Vagina (tissue), 2 donors: ENCODE measurements at places on chromosomes 13 and 19.

GRCh38 chr13:96020155-96020575, 33.0 kb downstream of the UGGT2 start:
- no peak for DNase-seq

DNA sequence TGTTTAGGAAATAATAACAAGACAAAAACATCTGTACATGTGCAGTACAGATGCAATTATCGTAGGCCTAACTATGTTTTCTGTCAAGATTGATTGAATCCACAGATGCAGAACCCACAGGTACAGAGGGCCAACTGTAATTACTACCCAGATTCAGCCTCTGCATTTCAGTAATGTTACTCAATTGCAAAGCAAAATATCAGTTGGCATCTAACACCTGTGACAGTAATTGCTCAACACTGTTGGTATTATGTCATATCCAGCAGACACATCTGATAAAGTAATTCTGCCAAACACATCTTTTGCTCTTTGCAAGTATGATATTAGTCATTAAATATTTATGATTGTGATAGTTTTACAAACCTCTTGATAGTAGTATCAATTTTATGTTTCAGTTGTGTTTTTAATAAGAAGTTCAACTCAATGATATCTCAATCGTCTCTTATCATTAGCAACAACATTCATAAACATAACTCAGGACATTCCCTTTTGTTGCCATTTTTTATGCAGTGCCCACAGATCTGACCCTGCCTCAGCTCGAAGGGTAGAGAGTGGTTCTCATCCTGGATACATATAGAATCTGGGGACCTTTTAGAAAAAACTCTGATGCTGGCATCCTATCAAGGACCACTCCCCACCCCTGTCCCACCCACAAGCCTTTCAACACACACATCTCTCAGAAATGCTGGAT, 104.7 kb downstream of the MYCBP2 start:
- DNase-seq = no peak

- no peak for DNase-seq
Measured at GRCh38 chr13:50080203-50080910, 65.1 kb downstream of the KCNRG start.

DNA sequence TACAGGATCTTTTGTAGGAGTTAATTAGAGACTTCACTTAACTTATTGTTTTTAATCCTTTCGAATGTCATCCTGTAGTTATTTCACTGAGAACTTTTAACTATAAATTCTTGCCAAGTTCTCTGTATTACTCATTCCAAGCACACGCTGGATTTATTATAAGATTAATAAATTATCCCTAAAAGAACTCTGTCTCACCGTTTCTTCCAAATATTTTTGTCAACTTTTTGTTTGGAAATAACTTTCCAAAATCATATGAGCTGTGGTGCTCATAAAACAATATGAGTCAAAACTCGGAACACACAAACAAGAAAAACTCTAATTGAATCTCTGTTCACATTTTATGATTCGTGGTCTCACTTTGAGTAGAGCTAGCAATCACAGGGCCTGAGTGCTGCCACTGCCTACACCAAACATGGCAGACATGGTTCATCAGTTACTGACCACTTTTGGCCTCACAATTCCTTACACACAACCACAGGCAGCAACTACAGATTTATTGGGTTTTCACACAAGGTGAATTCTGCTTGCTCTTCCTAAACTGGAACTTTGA, 412.0 kb downstream of the FGF14 start:
- no peak for DNase-seq

DNA sequence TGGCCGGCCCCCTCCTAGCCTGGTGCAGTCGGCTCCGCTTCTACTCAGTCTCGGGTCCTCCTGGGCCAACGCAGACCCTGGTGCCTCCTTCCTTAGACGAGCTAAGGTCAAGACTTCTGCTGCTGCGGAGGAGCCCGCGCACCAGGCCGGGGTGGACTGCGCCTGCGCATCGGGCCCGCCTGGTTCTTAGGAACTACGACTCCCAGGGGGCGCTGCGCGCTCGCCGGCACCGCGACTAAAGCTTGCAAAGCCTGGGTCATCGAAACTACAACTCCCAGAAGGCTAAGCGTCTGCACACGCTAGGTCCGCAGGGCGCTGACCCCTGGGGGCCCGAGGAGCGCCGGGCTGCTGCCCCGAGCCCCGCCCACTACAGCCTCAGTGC, at the start of gene ZNF835:
Gene ZNF835 (minus strand): TSS at position 145 of the 382 bp plus-strand sequence. CDS start 6,559 bp downstream, outside the sequence.
- DNase-seq = no peak

DNA sequence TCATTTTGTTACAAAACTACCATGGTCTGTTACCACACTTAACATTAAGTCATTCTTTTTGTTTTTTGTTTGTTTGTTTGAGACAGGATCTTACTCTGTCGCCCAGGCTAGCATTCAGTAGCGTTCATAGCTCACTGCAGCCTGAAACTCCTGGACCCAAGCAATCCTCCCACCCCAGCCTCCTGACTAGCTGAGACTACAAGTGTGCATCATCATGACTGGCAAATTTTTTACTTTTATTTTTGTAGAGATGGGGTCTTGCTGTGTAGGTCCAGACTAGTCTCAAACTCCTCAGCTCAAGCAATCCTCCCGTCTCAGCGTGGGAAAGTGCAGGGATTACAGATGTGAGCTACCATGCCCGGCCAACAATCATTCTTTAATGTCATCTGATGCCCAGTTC, 3.3 kb downstream of the ALDH16A1 start:
- no peak for DNase-seq

- DNase-seq = no peak
Measured at GRCh38 chr19:18008814-18009213, 844 bp downstream of the ARRDC2 start.

GRCh38 chr13:35630551-35631275, 154.2 kb upstream of the MAB21L1 start:
- DNase-seq = no peak

DNA sequence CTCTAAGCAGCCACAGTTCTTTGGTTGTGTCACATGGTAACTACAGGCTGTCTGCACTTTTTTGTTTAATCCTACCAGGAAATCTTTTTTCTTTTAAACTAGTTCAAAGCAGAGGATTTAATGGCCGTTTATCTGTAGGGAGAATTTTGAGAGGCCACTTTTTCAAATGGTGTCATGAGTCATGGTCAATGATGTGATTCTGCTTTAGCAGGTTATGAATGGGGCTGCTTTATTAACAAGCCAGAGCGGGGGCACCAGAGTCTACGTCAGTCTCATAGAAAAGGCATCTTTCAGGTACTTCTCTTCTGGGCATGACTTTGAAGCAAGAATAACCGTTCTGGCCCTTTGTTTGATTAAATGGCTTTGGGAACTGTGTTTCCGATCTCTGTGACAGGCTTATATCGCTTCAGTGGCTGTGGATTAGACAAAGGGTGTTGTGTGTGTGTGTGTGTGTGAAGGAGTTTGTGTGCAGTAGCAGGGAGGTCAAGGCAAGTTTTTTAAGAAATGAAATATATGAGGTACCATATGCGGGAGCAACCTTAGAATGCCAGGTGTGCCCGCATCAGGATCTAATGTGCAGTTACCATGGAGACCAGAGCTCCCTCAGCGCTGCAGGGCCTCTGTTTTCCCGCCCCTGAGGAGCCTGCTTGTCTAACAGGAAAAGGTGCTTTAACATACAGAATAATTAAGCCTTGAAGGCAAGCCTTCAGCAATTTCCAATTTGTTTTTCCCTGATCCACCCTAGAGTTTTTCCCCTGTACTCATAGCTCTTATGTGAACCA, 120.5 kb downstream of the KATNAL1 start:
- DNase-seq = no peak

DNA sequence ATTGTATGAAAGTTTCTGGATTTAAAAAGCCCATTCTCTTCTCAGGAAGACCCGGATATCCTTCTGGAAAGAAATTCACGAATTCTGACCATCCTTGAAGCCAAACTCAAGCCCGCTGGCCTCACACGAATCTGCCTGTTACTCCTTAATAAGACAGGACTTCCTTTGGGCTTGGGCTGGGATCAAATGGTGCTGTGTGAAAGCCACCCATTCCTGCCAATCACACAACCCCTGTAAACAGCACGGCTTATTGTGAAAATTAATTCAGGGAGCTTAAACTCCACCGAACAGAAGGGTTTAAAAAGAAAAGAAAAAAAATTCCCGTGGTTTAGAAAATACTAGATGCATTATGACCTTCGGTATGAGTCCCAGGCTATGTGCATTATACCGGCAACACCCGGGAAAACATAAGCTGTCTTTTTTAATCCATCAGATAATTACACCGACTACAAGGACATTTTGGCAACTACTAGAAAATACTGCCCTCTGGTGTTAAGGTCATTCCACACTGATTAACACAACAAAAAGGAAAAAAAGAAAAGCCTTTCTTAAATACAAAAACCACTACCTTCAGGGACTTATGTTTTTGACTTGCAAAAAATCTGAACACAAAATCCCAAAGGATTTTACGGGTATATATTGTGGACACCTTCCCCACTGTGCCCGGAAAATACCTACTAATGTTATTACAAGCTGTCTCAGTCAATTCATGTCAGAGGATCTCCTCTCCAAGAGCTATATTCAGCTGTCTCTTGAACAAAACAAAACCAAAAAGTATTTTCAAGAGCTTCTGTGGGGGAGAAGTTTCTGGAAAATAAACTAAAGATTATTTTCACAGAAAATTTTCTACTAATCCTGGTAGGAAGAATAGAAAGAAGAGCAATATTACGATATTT, 76.0 kb upstream of the LSM14A start:
- no peak for DNase-seq

GRCh38 chr13:100519626-100520025, 69.0 kb downstream of the GGACT start:
- DNase-seq = no peak

DNA sequence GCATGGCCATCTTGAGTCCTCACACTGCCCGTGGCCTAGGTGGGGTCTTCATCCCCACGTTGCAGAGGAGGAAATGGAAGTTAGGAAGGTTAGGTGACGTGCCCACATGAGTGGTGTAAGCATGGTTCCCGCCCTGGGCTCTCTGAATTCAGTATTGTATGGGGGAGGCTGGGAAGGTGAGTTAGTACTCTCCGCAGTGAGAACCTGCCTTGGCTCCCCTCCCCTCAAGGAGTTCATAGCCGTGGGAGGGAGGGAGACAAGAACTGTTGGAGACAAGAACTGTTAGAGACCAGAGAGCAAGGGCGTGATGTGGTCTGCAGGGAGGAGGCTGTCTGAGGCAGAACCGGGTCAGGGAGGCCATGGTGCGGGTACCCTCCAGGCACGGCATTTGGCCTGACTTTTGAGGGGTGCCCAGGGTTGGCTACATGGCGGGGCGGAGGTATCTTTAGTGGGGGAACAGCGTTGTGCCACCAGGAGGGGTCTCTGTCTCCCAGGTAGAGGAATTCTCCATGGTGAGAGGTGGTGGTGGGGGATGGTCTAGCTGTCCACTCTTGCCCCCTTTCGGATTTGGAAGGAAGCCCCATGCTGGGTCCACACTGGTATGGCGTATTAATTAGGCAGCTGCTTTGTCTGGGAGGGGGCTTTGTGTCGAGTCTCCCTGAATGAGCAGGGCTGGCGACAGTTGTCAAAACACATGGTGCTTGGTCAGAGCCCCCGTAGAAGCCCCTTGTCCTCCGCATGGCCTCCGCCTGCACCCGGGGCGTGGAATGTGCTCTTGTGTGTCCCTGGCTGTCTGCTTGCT, 45.8 kb downstream of the CAPN12 start:
- DNase-seq = no peak

GRCh38 chr19:3457528-3458228, 22.6 kb downstream of the SMIM24 start:
- DNase-seq = no peak
